ENCODE measurements at places on chromosomes 2 and 18.

- DNase-seq, result no peak
Measured at GRCh38 chr18:26791676-26792075, 73.8 kb downstream of the AQP4 start.

DNA sequence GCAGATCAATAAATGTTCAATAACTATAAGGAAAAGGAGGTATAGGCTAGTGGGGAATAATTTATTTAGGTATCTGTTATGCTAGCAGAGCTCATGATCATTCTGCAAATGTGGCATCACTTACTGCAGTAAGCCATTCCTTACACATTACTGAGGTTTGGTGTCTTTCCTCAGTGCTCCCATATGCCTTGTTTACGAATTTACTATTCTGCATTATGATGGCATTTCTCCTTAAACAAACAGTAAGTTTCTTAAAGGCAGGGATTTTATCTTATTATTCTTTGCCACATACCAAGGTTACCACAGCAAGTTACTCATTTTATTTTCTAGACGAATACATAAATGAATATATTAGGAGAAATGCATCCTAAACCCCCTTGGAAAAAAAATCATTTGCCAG, 88.4 kb downstream of the DSEL start:
- DNase-seq, result peak; percentile 43

- no peak for DNase-seq
Measured at GRCh38 chr2:57450170-57450569, 596.4 kb upstream of the VRK2 start.

- DNase-seq, result no peak
Measured at GRCh38 chr18:3015851-3016250, 2.9 kb upstream of the LPIN2 start.

- no peak for DNase-seq
Measured at GRCh38 chr2:19669559-19669958, 232.2 kb downstream of the TTC32 start.

DNA sequence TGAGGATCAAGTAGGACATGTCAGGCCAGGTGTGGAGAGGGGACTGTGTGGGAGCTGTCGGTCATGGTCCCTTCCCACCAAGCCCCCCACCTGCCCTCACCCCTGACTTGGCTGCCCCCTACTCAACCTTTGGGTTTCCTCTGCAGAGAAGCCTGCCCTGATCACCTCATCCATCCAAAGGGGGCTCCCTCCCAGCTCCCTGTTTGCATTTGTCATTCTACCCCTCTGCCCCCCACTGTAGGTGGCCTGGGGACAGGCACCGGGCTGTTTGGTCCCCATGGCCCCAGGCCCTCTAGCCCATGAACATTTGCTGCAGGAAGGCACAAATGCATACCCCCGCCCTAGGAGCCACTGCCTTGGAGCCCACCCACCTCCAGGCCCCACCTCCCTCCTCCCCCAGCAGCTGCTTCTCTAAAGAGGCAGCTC, 115.0 kb downstream of the SMAD7 start:
- DNase-seq, result no peak

DNA sequence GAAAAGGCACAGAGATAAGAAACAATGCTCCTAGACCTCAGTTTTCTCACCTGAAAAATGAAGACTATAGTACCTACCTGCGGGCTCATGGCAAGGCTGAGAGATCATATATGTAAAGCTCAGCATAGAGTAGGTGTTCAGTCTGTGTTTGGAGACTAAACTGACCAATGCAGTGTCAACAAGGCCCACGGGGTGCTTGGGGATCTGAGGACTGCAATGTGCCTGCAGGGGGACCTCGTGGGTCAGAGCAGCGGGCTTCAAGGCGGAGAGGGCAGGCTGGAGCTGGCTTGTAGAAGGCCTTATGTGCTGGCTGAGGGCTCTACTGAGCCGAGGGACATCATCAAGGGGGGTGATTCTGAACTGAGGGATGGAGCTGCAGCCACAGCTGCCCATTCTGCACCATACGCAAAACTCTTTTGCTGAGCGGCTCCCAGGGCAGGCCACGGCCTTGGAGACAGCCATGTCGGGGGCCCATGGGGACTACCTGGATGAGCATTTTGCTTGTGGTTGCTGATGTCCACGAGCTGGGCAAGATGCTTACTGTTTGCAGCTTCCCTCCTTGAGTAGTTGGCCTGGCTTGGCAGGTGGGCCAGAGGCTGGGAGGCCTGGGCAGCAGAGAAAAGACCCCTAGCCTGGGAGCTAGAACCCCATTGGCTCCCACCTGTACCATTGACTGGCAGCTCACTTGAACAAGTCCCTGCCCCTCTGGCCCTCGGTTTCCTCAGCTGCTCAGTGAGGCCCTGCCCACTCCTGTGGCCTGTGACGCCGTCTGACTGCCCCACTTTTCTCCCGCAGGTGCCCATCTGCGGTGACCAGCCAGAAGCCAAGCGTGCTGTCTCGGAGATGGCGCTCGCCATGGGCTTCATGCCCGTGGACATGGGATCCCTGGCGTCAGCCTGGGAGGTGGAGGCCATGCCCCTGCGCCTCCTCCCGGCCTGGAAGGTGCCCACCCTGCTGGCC, 23.5 kb downstream of the STEAP3 start:
- DNase-seq, result no peak

GRCh38 chr2:218259099-218259961, 1.5 kb upstream of the GPBAR1 start:
- peak; percentile 81 for DNase-seq

GRCh38 chr2:24107-24506, 22.2 kb downstream of the FAM110C start:
- DNase-seq, result no peak

- no peak for DNase-seq
Measured at GRCh38 chr2:84629550-84629949, 113.3 kb downstream of the DNAH6 start.

DNA sequence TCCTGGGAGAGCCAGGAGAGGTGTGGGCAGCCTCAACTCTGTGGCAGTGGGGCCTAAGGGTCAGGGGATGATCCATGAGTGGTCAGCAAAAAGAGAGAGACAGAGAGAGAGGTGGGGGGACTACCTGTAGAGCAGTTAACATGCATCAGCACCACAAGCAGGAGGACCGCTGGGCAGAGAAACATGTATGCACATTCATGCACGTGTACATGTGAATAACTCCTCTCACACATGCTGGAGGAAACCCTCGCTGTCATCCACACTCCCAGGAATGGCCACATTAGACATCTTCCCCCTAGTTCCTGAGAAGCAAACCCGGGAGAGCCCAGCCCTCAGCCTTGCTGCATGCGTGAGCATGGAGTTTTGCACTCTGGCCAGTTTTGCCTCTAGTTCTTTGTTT, 166.1 kb downstream of the SMAD7 start:
- no peak for DNase-seq

DNA sequence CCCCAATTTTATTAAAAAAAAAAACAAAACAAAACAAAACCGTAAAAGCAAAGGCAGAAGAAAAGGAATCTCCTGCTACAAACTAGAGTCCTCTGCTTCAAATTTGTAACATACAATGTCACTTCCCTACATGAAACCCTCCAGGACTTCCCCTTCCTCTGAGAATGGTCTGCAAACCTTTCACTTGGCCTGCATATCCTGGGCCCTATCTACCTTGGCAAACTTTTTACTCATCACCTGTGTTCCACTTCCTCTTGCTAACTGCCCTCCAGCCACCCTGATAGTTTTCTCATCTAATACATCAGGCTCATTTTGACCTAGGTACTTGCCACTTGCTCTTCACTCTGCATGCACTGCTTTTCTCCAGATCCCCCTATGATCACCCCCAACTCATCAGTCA, 255.5 kb downstream of the ETAA1 start:
- DNase-seq, result no peak

DNA sequence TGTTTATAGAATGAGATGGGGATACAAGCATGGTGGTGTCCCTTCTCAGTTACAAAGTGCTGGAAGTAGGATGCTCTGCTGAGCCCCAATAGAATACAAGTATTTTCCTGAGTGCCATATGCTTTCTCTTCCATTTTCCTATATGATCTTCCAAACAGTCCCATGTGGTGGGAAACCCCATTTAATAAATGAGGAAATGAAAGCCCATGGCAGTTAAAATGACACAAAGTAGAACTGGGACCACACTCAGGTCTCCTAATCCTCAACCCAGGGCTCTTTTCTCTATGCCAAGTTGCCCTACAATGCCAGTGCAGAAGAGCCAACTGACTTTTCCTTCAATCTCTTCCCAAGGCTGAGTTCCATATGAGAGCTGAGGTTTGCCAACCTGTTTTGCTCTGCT, 210.2 kb upstream of the FBXO11 start:
- no peak for DNase-seq

DNA sequence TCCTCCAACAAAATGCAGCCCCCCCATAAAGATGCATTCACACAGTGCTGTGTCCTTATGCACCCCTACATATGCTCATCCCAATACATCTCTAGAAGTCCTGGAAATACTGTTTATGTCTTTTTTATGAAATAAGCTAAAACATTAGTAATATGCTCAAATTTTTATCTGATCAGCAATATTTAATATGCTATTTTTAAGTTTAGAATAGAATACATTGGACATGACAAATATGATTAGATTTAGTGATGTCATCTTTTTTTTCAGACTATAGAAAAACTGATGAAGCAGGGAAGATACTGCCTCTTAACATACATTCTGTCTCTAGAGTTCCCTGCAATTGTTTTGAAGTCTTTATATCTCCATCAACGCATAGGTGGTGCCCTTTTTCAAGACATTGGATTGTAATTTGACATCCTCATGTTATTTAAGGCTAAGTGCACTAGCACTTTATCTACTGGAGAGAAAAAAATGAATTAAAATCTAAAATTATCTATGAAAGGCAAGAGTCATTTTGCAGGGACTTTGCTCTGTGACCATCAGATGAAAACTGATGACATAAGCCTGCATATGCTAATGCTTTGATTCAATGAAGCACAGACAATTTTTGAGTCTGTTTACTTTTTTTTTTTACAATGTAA, 395.3 kb downstream of the LPIN1 start:
- DNase-seq, result no peak

- DNase-seq, result no peak
Measured at GRCh38 chr2:18123577-18123976, 245.1 kb downstream of the KCNS3 start.

- DNase-seq, result no peak
Measured at GRCh38 chr2:127216095-127216494, 4.0 kb downstream of the CYP27C1 start.

GRCh38 chr2:105821428-105822125, 76.9 kb downstream of the NCK2 start:
- no peak for DNase-seq

GRCh38 chr2:119409506-119409905, 22.1 kb upstream of the TMEM37 start:
- DNase-seq, result no peak

GRCh38 chr18:43965691-43966090, 688.4 kb upstream of the SYT4 start:
- no peak for DNase-seq

DNA sequence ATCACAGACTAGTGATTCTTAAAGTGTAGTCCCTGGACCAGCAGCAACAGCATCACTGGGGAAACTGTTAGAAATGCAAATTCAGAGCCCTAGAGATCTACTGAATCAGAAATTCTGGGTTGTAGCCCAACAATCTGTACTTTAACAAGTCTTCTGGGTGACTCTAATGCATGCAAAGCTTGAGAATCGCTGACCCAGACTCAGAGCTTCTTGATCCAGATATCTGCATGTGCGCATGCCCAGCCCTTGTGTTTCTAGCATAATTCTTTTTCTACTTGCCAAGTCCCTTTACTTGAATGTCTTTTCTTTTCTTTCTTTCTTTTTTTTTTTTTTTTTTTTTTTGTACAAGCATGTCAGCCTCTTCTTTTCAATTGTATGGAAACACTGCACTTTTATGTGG, 60.4 kb downstream of the FIGN start:
- no peak for DNase-seq

GRCh38 chr2:173037245-173038120, 38.2 kb upstream of the MAP3K20 start:
- no peak for DNase-seq

DNA sequence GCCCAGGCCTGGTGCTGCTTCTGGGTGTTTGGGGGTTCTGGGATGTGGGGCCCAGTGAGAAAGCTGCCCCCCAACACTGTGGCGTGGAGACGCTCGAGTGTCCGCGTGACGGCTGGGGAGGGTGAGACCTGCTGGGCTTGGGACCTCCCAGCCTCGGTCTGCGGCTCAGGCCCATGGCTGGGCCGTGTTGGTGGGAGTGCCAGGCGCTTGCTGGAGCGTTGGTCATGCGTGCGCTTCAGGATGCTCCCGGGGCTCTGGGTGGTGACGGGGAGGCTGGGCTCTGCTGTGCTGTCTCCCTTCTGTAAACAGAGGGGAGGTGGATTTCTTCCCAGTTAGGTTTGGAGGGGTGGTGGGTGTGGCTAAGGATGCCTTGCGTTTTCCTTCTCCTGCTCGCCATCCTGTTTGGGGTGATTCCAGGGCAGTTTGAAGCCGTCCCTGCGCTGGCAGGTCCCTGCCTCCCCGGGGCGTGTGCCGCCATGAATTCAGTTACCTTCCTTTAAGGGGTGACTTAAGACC, 606 bp downstream of the GAL3ST2 start:
- no peak for DNase-seq

GRCh38 chr2:33709951-33710350, 110.9 kb upstream of the FAM98A start:
- no peak for DNase-seq

- no peak for DNase-seq
Measured at GRCh38 chr2:219630770-219631405, 3.5 kb downstream of the SLC4A3 start.

GRCh38 chr2:46260305-46260704, 36.9 kb upstream of the EPAS1 start:
- DNase-seq, result peak; percentile 74

DNA sequence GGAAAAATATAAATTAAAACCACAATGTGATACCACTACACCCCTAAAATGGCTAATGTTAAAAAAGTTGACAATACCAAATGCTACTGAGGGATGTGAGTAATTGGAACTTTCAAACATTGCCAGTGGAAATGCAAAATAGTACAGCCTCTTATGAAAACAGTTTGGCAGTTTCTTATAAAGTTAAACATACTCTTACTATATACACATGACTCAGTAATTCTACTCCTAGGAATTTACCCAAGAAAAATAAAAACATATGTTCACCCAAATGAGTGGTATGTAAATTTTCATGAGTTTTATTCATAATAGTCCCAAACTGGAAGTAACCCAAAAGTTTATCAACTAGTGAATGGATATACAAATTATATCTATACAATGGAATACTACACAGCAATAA, 228.0 kb downstream of the CYP26B1 start:
- no peak for DNase-seq

- no peak for DNase-seq
Measured at GRCh38 chr2:238525990-238526389, 99.3 kb downstream of the ASB1 start.

DNA sequence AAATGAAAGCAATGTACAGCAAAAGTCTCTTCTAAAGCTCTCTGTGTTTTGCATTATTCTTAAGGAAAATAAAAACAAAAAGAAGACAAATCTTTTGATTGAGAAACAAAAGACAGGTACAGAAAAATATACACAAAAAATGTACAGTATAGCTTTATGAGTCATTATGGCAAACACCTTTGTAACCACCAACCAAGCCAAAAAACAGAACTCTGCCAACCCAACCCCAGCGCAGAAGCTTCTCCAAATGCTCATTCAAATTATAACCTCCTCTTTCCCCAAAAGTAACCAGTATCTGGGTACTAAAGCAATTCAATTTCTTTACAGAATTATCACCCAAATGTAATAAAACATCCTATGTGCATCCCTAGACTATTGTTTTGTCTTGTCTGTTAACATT, 255.9 kb upstream of the STON1 start:
- DNase-seq, result no peak

- DNase-seq, result no peak
Measured at GRCh38 chr2:127893033-127893432, 7.3 kb upstream of the AMMECR1L start.

- DNase-seq, result no peak
Measured at GRCh38 chr2:160459538-160460332, 33.9 kb downstream of the RBMS1 start.

GRCh38 chr2:28206762-28207161, 185.9 kb upstream of the FOSL2 start:
- no peak for DNase-seq

Data from HCEC 1CT (cell line).